ENCODE measurements at places on chromosomes 11 and 22. TPM values are rescaled to one million over a fixed set of nuclear protein-coding genes. Genes with fewer than 3 reads are reported as not detected.

FGF19 gene
- total RNA-seq, result not detected

CARD16 gene
- total RNA-seq, result 6.6 TPM

LDHAL6A gene
- total RNA-seq, result not detected

SAA2 gene
- total RNA-seq, result not detected

MAPK8IP2 gene
- total RNA-seq, result 0.58 TPM

KLHDC7B gene
- total RNA-seq, result not detected
